ENCODE measurements at places on chromosomes 3 and 15.
A peak's percentile ranks its signal among the peaks of the same experiment; 100 is the strongest.

DNA sequence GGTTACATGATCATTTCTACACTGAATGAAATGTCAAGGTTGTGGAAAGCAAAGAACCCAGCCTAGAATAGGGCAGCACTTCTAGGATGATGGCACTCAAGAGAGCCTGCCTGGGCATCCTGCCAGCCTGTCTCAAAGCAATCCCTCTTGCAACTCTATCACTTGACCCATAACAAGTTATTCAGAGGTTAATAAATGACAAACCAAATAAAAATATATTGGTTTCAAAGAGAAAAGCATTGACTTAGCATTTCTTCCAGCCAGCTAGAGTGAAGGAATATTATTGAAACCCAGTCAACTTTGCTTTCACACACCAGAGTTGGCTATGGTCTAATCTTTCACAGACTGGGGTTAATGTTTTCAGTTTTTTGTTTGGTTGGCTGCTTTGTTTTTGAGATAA is 214.6 kb upstream of the UBE2E2 start:
- no peak for DNase-seq

- DNase-seq, result no peak
Measured at GRCh38 chr3:38730281-38730680, 80.8 kb upstream of the SCN5A start.

DNA sequence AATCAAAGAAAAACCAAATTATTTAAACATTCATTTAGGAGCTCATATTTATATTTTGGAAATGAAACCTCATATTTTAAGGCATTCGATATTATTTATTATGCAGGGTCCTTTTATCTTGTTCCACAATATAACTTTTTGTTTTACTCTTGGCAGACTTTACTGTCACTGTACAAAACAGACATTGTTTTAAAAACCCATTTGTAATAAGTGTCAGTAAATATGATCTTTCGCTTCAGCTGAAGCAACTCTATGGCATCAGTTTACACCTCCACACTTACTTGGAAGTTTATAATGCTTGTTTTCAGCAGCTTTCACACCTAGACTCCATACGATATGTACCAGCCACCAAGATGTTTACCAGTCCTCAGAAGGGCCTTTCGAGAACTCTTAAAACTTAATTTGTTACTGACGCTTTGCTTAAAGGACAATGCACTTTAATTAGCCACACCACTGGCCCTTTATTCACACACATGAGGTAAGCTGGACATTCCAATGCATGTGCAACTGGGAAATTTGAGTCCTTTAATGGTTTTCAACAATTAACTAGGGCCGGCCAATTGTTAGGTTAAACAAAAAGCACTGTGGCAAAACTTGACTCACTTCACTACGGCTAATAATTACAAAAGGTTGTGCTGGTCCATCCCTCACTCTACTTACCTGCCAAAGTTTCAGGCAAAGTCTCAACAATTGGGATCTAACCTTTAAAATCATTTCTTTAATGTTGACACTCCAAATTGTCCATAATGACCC is 16.7 kb downstream of the WWTR1 start:
- no peak for DNase-seq

DNA sequence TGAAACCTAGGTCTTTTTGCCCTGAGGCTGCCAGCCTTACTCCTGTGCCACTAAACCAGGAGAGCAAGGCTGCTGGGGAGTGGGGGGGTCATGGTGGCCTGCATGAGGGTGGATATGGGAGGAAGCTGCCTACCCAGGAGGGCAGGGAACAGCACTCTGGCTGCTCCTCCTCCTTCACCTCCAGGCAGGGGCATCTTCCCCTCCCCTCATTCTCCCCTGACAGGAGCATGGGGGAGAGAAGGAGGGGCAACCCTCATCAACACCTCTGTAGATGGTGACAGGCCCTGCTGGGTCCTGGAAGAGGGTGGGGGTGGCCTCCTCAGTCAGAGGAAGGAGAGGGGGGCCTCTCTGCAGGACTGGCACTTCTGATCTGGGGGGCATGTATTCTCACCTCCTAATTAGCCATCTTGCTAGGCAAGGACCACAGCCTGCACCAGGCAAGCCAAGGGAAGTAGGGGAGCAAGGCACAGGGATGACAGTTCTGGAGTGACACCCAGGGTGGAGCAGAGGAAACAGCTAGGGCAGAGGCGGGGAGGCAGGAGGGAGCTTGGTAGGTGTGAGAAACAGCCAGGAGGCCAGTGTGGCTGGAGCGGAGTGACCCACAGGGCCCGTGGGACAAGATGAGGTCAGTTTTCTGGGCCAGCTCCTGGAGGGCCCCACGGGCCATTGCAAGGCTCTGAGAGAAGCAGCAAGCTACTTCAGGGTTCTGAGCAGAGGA is 4.9 kb downstream of the CCDC33 start:
- no peak for DNase-seq

DNA sequence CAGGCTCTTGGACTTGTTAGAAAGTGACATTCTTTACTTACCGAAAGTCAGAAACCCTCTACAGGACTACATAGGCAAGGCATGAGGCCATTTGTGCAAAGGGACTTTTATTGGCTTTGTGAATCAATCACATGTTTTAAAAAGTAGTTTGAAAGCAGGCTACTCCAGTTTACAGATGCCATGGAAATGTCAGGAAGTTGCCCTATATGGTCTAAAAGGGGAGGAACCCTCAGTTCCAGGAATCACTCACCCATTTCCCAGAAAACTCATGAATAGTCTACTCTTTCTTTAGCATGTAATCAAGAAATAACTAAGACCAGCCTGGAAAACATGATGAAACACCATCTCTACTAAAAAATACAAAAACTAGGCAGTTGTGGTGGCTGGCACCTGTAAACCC is 51.0 kb upstream of the MKRN3 start:
- no peak for DNase-seq

DNA sequence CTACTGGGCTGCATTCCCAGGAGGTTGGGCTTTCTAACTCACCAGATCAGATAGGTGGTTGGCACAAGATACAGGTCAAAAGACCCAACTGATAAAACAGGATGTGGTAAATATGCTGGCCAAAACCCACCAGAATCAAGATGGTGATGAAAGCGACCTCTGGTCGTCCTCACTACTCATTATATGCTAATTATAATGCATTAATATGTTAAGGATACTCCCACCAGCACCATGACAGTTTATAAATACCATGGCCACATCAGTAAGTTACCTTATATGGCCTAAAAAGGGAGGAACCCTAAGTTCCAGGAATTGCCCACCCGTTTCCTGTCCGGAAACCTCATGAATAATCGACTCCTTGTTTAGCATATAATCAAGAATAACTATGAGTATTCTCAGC is 31.6 kb downstream of the CFAP44 start:
- DNase-seq, result no peak

DNA sequence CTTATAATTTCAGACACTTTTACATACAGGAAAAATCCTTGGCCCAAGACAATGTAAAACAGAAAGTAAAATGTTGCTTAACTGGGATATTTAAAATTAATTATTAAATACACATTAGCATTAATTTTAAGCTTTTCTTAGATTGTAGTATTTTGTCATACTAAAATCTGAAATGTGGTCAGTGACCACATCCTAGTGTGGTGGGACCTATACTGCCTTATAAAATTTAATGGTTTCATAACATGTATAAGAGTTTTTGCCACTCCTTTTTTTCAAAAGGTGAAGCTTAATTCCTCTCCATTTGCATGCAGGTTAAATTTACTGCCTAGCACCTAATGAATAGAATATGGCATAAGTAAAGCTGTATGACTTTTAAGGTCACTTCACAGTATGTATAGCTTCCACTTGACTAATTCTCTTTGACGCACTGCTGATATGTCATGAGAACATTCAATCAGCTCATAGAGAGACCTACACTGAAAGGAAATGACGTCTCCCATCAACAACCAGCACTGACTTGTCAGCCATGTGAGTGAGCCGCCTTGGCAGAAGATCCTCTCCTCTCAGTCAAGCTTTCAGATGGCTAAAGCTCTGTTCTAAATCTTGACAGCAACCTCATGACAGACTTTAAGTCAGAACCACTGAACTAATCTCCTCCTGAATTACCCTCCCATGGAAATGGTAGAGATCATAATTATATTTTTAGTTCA is 847.8 kb downstream of the SI start:
- DNase-seq, result no peak

GRCh38 chr3:19488939-19489338 is 340.6 kb downstream of the KCNH8 start:
- DNase-seq, result no peak

GRCh38 chr3:80898211-80898610 is 863.2 kb downstream of the GBE1 start:
- no peak for DNase-seq

DNA sequence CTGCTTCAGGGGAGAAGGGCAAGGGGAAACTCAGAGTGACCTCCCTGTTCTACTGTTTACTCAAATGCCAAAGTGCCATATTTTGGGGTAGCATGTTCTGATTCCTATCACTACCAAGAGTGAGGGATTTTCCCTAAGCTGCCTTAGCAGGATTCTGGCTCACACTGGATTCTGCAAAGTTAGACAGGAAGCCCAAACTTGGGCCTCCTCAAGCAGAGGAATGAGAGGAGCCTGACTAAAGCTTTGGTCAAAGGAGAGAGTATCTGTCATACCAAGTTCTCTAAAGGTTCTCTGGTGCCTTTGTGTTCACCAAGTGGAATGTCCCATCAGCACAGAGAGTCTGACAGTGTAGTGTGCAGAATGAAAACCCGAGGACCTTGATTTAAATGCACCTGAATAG is 8.8 kb upstream of the RARB start:
- DNase-seq, result no peak

- DNase-seq, result no peak
Measured at GRCh38 chr3:81249540-81250029, 511.9 kb downstream of the GBE1 start.

DNA sequence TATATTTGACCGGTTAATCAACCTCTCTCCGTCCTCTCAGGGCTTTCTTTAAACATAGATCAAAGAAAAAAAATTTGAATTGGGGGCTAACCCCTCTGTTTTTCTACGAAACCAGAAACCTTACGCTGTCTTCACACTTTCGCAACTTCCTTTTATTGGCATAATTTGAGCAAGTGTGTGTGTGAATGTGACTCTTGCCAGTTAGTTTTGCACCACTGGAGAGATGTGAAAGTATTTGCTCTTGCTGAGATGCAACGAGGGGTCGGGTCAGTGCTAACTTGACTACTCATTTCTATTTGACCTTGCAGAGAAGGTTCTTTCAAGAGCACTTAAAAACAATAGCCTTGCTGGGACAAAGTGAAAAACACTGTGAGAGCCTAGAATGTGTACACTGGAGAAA is 81.2 kb downstream of the FAM43A start:
- no peak for DNase-seq

- DNase-seq, result no peak
Measured at GRCh38 chr15:94196531-94196930, 34.8 kb upstream of the MCTP2 start.

DNA sequence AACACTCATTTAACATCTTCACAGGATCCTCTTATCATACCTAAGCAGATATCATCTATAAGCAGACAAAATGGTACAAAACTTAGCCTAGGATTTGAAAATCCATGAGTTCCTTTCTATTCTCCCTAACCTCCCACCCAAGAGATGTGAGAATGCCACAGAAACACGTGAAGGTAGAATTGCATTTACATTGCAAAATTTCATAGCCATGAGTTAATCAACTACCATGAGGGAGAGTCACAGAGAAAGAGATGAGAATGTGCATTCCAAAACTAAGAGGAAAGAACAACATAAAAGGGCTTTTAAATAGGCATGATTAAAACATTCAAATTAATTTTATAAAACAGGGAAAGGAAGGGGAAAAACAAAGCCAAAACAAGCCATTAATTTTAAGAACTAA is 806.2 kb downstream of the NTRK3 start:
- no peak for DNase-seq

DNA sequence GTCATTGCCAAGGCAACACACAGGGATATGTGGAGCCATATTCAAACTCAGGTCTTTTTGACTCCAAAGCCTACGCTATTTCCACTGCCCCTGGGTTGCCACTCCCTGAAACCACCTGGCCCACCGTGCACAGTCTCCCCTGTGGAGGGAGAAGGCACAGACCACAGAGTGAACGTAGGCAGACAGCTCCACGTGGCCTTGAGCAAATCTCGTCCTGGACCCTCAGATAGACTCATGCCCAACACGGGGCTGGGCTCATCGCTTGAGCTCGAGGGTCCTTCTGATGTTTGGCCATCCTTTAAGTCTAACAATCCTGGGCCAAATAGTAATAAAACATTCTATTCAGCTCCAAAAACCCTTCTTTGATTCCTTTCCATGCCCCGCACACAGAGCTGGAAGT is 72.0 kb downstream of the CPN2 start:
- DNase-seq, result no peak

DNA sequence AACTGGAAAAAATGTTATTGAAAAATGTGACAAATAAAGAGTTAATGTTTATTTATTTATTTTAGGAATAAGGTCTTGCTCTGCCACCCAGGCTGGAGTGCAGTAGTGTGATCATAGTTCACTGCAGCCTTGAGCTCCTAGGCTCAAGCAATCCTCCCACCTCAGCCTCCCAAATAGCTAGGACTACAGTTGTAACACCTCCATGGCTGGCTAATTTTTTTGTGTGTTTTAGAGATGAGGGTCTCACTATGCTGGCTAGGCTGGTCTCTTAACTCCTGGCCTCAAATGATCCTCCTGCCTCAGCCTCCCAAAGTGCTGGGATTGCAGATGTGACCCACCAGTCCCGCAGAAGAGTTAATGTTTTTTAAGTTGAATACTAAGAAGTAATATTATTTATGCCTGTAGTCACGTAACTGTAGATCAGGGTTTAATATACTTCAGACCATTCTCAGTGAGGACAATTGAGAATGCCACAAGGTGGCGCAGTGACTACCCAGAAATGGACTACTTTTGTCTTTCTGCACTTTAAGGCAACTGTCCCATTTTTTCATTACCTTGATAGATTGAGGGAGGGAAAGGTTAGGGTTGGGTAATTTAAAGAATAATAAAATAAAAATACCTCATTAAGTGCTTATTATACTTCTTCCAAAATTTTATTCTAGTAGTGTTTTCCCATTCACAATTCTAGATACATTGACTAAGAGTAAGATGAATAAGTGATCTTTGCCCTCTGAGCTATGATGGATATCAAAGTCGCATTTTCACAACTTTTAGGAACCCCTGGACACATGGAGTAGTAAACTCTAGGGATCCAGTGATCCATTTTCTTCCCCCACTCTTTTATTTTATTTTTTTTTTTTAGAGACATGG is 6.0 kb downstream of the MUC13 start:
- DNase-seq, result peak; percentile 32

DNA sequence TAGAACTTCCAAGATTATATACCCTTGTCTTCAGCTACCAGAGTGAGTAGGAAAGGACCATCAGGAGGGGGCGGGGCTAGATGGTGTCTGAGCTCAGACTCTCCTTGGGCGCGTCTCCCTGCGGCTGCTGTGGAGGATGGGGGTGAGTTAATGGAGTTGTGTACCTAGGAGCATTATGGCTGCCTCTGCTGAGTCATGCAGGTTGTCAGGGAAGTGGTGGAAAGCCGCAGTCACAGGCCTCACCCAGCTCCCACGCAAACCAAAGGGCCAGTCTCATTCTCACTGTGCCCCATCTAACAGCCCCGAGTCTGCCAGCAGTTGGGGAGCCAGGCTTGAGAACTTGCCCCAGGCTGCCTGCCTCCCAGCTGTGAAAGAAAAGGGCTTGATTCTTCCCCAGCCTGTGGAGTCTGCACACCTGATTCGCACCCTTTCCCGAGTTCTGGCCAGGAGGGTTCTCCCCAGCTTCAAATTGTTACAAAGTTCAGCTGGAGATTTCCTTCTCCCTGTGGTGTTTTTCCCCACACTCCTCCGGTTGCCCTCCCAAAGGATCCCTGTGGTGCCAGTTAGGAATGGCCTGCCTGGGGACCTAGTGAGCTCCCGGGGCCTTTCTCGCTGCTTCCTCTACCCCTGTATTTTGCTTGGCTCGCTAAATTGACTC is 143.3 kb downstream of the HCN4 start:
- peak; percentile 24 for DNase-seq

Data from stimulated activated CD4-positive, alpha-beta T cell treated with anti-CD3 and anti-CD28 coated beads, TNF-alpha, amount 100 ng/mL, for 48 hours (primary cell).